DND-41 (cell line): ENCODE measurements at places on chromosomes 13 and 19.

- DNase-seq: no peak
Observed at GRCh38 chr13:112895521-112896465, 73.2 kb upstream of the MCF2L start.

- DNase-seq: no peak
Observed at GRCh38 chr13:31090961-31091624, 70.6 kb downstream of the HSPH1 start.

DNA sequence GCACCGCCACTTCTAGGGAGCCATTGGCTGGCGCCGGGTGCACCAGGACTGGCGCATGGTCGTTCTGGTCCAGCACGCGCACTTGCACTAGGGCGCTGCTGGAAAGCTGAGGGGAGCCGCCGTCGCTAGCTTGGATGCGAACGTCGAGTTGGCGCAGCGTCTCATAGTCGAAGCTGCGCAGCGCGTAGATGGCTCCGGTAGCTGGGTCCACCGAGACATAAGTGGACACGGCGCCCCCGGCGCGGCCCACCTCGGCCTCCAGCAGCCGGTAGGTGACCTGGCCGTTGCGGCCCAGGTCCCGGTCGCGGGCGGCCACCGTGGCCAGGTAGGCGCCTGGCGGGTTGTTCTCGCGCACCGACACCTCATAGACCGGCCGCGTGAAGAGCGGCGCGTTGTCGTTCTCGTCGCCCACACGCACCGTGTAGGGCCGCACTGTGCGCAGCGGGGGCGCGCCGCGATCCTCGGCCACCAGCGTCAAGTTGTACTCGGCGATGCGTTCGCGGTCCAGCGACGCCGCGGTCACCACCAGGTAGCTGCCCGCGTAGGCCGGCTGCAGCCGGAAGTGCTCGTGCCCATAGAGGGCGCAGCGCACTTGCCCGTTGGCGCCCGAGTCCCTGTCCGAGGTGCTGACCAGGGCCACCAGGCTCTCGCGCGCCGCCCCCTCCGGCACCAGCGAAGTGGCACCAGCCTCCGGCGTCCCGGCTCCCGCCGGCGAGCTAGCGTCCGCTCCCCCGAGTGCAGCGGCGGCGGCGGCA, 1.7 kb downstream of the PCDH8 start:
- no peak for DNase-seq

DNA sequence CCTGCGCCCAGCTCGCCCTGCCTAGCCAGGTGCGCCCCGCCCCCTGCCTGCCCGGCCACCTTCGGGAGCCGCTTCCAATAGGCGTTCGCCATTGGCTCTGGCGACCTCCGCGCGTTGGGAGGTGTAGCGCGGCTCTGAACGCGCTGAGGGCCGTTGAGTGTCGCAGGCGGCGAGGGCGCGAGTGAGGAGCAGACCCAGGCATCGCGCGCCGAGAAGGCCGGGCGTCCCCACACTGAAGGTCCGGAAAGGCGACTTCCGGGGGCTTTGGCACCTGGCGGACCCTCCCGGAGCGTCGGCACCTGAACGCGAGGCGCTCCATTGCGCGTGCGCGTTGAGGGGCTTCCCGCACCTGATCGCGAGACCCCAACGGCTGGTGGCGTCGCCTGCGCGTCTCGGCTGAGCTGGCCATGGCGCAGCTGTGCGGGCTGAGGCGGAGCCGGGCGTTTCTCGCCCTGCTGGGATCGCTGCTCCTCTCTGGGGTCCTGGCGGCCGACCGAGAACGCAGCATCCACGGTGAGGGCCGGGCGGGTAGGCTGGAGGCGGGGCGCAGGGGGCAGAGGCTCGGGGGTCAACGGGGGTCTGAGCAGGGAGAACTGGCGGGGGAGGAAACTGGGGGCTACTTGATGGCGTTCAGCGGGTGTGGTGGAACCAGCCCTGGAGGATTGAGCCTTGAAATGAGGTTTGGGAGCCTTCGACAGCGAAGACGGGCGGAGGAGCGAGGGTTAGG, at the start of gene SPINT2:
TSS of gene SPINT2 (plus strand) at position 88 of the 727 bp plus-strand sequence. CDS start at position 408, 320 bp downstream.
- no peak for DNase-seq

GRCh38 chr19:46537136-46538097, 41.8 kb upstream of the PNMA8B start:
- peak; percentile 63 for DNase-seq
